ENCODE measurements at places on chromosomes 6 and 20.

GRCh38 chr6:119890470-119890869 is 540.9 kb upstream of the MAN1A1 start:
- no peak for DNase-seq

- no peak for DNase-seq
These were observed 773.3 kb upstream of the DEFB115 start for GRCh38 chr20:30484009-30484748.

DNA sequence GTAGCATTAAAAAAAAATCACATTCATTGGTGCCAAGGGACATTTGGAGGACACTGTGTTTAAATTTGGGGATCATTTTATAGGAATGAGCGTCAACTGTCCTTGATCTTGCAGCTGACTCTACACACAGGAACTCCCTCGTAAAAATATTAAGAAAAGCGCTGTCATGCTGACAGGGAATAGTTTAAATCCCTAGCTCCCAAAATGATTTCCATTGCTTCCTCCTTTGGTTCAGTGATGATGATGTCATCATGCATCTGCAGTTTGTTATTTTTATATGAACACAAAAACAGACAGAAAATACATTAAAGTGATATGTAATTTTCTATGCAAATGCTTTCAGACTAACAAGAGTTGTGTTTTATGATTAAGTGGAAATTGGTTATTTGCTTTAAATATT is 275.6 kb downstream of the BTBD9 start:
- no peak for DNase-seq

GRCh38 chr6:85942844-85943243 is 300.2 kb upstream of the SYNCRIP start:
- DNase-seq, result no peak

DNA sequence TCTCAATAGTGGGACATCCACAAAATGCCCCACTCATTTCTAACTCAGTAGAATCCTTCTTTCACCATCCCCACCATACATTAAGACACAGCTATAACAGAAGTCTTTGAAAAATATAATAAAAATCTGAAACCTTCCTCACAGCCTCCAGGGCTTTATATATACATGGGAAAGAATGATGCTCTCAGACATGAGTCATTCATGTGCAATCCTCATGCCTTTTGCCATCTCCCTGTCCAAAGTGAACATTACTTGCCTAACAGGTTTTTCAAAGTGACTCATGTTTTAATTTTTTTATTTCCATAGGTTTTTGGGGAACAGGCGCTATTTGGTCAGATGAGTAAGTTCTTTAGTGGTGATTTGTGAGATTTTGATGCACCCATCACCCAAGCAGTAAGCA is 162.7 kb downstream of the RALGAPA2 start:
- DNase-seq, result no peak

- DNase-seq, result no peak
These were observed 6.0 kb upstream of the ZBTB22 start for GRCh38 chr6:33323623-33323948.

- DNase-seq, result no peak
These were observed 36.2 kb downstream of the JAG1 start for GRCh38 chr20:10637563-10637962.

DNA sequence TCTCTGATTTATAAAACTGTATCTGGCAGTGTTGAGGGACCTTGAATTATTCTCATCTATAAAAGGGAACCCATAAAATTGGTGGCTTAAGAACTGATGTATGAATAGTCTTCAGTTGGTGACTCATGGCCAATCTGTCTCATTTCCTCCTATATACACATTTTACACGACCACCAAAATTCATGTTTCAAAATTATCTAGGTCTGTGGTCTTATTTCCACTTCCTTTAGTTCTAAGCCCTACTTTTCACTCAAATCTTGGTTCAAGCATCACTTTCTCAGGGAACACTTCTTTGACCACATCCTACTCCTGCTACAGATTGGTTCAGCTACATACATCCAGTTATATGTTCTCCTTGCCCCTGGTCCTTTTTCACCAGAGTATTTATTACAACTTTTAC is 18.6 kb upstream of the ENPP1 start:
- no peak for DNase-seq

- no peak for DNase-seq
These were observed 11.0 kb upstream of the ARMC12 start for GRCh38 chr6:35725721-35726438.

GRCh38 chr6:157110607-157111006 is 212.7 kb downstream of the TMEM242 start:
- DNase-seq, result no peak

DNA sequence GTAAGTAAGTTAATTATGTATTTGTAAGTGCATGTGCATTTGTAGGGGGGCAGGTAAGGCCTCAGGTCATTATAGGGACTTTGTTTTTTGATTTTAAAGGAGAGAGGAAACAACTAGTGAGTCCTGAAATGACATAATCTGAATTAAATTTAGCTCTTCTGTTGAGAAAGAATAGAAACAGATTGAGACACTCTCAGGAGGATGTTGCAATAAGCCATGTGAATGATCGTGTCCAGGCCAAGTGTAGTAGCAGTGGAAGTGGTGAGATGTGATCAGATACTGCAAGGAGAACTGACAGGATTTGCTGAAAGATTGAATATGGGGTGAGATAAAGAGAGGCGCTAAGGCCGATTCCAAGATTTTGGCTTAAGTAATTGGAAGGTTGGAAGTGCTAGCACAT is 2.6 kb upstream of the CENPW start:
- DNase-seq, result no peak

- DNase-seq, result no peak
These were observed 118.2 kb downstream of the PTCHD4 start for GRCh38 chr6:47992809-47993208.

DNA sequence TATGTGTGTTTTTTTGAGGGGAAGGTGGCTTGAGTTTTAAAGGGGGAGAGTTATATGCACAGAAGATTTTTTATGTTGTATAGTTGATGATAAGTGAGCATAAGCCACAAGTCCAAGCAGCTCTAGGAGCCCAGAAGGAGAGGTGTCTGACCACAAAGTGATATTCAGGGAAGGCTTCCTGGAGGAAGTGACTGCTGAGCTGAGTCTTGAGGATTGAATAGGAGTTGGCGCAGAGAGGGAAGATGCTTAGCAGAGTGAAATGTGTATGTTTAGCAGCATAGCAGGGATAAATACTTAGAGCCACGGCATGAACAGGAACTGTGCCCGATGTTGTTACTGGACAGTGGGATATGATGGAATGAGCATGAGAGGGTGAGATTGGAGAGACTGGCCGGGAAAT is 255.1 kb upstream of the KCNG1 start:
- no peak for DNase-seq

DNA sequence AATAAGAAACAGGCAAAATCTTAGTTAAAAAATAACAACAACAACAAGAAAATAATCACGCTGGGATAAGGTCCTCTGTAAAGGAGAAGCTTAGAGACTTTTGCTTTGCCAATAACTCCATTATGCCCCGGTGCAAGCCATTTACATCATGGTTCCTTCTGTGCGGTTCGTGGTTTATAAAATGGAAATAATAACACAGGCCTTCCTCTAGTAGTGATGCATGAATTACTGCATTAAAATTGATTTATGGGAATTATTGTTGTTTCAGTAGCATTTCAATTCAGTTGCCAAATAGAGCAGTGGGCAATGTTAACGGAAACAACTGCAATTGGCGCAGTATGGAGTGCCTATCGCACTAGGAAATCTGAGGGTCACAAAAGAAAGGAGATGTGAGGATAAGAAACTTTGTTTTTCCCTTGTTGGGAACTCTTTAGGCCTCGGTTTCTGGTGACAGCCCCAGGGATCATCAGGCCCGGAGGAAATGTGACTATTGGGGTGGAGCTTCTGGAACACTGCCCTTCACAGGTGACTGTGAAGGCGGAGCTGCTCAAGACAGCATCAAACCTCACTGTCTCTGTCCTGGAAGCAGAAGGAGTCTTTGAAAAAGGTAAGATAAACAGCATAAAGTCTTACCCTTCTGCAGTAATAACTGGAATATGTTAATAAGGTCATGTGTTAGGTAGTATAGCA is 1.1 kb downstream of the CD109 start:
- no peak for DNase-seq

DNA sequence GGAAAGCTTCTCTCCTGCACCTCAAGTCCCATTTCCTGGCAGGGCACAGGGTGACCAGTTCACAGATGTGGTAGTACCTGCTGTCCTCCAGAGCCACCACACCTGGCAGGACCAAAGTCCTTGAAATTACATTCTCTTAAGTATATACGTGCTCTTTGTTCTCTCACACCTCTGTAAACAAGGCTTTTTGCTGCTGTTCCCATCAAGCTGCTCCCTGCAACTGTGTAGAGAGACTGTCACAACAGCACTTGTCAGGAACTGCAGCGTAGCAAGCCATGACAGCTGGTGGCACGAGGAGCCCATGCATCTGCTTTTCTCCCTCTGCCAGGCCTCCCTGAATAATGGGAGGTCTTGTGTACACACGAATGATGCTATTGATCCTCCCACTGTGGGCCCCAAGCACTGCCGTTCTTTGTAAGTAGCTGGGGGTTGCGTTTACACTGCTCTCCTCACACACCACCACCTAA is 431.8 kb downstream of the CD83 start:
- DNase-seq, result no peak

- no peak for DNase-seq
These were observed 377.0 kb downstream of the CDH4 start for GRCh38 chr20:61628901-61629601.

DNA sequence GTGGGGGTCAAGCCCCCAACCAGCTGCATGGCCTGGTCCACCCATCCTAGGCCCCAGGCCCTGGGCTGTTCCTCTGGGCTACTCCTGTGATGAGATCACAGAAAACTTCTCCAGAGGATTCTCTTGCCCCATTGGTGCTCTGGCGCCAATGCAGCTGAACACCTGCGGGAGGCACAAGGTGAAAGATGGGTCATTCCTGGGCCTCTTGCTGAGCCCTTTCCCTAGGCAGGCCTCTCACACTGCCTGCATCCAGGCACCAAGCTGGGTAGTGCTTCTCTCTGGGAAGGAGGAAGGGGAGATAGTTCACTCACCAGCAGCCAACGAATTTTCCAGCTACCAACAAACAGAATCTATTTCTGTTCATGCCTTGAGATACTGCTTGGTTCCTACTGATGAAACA is 142.1 kb downstream of the PXDC1 start:
- DNase-seq, result no peak

- no peak for DNase-seq
These were observed 6.7 kb downstream of the PSMA7 start for GRCh38 chr20:62136283-62137091.

- no peak for DNase-seq
These were observed 52.7 kb downstream of the CDH22 start for GRCh38 chr20:46255440-46256104.

DNA sequence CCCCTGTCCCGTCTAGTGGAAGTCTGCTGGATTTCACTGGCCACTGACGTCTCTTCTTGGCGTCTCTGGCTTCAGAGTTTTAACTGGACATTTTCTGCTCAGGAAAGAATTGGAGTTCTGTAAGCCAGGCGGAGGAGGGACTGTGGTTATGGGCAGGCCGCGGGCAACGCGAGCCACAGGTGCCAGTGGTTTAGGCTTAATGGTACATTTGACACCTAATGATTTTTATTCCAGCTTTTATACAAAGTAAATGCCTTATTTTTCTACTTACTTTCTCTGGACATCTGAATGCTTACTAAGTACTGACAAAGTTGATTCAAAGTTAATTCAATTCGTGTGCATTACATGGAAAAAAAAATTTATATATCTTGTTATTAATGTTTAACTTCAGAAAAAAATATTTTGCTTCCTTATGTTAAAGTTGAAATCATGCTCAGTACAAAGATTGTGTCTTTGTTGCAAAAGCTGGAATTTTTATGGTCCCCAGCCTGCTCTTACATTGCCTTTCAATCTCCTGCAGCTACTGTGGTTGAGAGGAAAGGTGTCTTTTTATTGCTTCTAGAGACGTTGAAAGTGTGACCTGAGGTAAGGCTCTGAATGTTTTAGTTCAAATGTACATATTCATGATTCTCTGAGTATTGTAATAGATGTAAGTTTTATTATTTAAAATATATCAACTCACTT is 231.0 kb downstream of the SMOC2 start:
- no peak for DNase-seq
